SHP77 treated with DMSO at 0.1 percent for 48 hours (cell line): ENCODE measurements at places on chromosomes 2 and 18.

- no peak for DNase-seq
These were observed 51.7 kb upstream of the ATP5MC3 start for GRCh38 chr2:175233135-175233719.

DNA sequence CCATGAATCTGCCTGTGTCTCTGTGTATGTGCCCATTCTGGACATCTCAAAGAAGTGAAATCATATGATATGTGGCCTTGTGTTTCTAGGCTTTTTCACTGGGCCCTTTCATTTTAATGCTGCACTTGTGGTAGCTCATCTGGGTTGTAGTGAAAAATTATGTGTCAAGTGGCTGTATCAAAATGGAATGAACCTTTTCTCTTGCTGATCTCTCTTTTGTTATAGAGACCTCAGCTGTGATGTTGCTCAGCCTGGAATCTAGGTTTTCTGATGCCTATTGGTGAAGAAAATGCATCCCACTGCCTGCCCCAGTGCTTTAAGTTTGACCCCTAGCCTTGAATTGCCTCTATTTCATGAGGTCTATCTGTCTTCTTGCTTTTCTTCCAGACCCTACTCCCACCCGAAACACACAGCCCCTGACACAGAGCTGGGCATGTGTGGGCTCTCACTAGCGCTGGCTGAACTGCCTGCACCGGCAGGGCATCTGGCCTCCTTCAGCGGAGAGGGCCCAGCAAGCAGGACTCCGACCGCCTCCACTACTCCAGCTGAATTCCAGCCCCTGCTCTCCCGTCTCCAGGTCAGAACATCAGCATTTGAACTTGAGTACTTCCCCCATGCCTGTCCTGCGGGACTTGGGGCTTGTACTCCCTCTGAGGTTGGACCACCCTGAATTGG is 175.8 kb upstream of the MSH6 start:
- DNase-seq: no peak

GRCh38 chr2:199144546-199144945 is 313.2 kb downstream of the SATB2 start:
- DNase-seq: no peak

DNA sequence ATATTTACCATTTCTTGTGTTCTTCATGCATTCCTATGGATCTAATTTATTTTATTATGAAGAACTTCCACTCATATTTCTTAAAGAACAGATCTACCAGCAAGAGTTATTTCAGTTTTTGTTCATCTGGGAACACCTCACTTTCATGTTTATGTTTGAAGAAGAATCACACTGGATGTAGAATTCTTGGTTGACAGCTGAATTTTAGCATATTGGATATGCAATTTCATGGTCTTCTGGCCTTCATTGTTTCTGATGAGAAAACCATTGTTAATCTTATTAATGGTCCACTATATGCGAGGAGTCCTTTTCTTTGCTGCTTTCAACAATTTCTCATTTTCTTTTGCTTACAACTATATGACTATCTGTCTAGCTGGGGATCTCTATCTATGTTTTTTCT is 189.2 kb downstream of the UXS1 start:
- no peak for DNase-seq

GRCh38 chr2:134774786-134775641 is 56.2 kb upstream of the TMEM163 start:
- DNase-seq: no peak

- DNase-seq: no peak
These were observed 28.6 kb downstream of the HS1BP3 start for GRCh38 chr2:20622296-20622686.

GRCh38 chr2:145411493-145411892 is 891.6 kb upstream of the ZEB2 start:
- no peak for DNase-seq

DNA sequence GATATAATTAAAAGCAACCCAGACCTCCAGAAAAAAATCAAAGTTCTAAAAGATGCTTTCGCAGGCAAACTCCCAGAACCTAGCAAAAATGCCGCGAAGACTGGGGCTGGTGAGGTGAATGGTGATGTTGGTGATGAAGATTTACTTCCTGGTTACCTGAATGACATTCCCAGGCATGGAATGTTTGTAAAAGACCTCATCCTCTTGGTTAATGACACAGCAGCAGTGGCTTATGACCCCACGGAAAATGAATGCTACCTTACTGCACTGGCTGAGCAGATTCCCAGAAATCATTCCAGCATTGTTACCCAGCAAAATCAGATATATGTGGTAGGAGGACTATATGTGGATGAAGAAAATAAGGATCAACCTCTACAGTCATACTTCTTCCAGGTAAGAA is 994 bp downstream of the KLHL41 start:
- DNase-seq: no peak

GRCh38 chr2:124025171-124025580 is at the start of gene CNTNAP5:
Gene CNTNAP5 (plus strand): TSS chr2:124025287. CDS start chr2:124025651, 364 bp downstream.
- peak; percentile 37 for DNase-seq
